ENCODE measurements at places on chromosomes 11 and 22.

DNA sequence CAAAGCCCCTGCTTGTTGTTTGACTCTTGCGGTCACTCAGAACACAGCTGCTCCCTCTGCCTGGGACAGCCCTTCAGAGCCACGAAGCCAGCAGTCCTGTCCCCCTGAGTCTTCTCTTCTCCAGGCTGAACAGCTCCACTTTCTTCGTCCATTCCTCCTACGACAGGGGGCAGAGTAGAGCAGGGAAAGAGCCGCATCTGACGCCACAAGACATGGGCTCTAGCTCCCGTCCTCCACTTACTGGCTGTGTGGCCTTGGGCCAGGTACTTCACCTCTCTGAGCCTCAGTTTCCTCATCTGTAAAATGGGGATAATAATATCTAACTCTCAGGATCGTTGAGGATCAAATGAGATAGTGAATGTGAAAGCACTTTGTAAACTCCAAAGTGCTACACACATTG, 29.9 kb downstream of the CHRDL2 start:
- no peak for DNase-seq

GRCh38 chr11:6571434-6572008, 31.9 kb downstream of the RRP8 start:
- no peak for DNase-seq

DNA sequence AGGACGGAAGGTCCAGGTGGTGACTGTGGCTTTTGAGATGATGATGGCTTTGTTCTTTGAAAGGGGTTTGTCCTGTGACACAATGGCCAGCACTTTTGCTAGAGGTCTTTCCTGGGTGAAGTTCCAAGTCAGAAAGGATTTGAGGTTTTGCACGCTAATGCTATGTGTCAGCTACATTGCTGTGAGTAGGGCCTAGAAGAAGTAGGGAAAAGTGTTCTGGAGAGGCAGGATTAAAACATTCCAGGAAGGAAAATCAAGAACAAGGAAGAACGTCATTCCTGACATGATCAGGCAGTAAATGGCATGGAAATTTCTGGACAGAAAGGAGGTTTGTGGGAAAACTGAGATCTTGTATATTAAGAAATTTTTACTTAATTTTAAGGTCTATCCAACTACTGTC, 290.7 kb downstream of the NTM start:
- no peak for DNase-seq

GRCh38 chr11:67996622-67997474, 7.0 kb downstream of the UNC93B1 start:
- no peak for DNase-seq

DNA sequence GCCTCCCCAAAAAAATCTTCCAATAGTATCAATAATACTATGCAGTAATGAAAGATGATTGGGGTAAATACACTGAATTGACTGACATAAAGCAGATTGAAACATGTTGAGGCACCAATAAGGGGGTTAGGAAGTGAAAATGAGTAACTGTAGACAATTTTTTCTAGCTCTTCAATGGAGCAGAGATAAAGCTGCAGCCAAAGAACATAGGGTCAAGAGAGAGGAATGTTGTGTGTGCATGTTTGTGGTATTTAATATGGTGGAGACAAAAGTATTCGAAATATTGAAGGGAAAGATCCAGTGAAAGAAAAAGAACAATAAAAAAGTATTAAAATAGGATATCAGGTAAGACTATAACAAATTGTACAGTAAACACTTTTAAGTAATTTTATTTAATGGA, 450.0 kb upstream of the CCDC179 start:
- no peak for DNase-seq

DNA sequence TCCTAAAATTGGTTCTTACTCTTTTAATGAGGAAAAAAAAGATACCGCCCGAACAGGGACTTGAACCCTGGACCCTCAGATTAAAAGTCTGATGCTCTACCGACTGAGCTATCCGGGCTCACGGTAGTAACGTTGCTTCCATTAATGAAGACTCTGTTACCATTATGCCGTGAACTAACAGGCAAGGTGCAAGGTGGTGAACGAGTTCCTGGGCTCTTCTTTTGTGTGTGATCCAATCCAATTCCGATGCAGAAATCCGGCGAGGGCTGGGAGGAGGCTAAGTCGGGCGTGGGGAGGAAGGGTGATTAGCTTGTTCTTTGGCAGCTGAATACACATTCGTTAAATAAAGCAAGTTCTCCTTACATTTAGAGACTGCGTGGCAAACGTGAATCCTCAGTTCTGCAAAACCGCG, 49.0 kb downstream of the OR4D9 start:
- no peak for DNase-seq

DNA sequence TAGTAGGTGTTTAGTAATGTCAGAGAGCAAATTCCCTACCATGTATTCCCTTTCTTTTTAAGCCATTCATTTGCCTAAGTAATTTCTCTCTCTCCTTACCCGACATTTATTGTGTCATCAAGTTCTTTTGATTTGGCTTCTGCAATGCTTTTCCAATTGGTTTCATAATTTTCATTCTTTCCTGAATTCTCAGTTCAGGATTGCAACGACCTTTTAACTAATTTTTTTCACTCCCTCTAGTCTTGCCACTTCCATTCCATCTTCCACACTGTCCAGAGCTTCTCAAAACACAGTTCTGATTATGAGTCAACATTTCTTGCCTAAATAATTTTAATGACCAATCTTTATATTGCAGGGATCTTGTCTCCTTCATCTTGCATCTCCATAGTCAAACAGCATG, 41.2 kb upstream of the RAB30 start:
- no peak for DNase-seq

- DNase-seq = no peak
Observed at GRCh38 chr22:43733138-43733537, 79.0 kb downstream of the EFCAB6 start.

- no peak for DNase-seq
Observed at GRCh38 chr11:24005202-24005876, 491.5 kb upstream of the LUZP2 start.

- DNase-seq = no peak
Observed at GRCh38 chr11:31913985-31914384, 102.9 kb upstream of the PAX6 start.

GRCh38 chr11:67384851-67385366, 6.9 kb upstream of the RAD9A start:
- no peak for DNase-seq

GRCh38 chr22:36787204-36787988, 11.5 kb upstream of the IFT27 start:
- no peak for DNase-seq

DNA sequence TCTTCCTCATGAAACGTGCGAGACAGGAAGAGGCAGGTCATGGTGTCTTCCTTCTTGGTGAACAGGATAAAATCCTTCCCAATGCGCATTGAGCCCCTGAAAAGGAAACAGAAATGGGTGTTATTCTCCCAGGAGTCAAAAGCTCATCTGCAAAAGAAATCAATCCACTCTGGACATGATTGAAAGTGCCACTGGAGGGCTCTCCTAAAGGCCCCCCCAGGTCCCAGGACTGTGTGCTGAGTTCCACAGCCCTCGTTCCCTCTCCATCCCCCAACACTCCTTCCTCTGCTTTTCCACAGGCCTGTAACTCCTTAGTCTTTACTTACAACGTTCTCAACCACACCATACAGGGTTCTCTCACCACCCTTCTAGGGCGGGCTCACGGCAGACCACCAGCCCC, 22.2 kb downstream of the MORC2 start:
- DNase-seq = no peak

DNA sequence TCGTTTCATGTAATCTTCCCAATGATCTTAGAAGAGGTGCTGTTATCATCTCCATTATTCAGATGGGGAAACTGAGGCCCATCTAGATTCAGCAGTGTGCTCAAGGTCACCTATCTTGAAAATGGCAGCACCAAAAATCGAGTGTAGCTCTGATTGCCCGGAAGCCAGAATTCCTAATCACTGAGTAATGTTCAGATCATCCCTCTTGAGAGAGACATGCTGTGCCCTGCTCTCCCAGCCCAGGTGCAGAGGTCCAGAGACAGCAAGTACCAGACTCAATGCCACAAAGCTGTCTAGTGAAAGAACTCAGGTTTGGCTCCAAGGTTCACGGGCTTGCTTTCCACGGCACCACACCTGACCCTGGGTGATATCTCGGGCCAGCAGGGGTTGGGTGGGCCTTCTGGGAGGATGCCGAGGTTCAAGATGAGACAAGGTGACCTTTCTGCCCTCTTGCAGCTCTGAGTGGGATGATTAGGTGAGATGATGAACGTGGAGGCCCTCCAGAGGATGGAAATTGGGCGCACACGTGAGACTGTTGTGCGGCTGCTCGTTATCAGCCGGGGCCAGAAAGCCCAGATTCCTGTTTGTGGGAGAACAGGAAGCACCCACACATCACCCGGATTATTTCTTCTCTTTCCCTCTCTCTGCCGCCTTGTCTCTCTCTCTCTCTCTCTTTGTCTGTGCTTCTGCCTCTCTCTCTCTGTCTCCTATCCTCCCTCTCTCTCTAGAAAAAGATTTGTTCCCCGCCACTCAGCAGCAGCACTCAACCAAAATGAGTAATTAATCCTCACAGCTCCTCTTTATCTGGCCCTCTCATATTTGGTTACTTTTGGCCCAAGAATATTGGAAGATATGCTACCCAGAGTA, 19.0 kb upstream of the RASD2 start:
- DNase-seq = no peak

- DNase-seq = no peak
Observed at GRCh38 chr11:75572744-75573143, 10.7 kb downstream of the SERPINH1 start.

- no peak for DNase-seq
Observed at GRCh38 chr11:12802418-12803085, 128.3 kb downstream of the TEAD1 start.

GRCh38 chr11:126415669-126416420, 60.4 kb downstream of the ST3GAL4 start:
- DNase-seq = no peak

DNA sequence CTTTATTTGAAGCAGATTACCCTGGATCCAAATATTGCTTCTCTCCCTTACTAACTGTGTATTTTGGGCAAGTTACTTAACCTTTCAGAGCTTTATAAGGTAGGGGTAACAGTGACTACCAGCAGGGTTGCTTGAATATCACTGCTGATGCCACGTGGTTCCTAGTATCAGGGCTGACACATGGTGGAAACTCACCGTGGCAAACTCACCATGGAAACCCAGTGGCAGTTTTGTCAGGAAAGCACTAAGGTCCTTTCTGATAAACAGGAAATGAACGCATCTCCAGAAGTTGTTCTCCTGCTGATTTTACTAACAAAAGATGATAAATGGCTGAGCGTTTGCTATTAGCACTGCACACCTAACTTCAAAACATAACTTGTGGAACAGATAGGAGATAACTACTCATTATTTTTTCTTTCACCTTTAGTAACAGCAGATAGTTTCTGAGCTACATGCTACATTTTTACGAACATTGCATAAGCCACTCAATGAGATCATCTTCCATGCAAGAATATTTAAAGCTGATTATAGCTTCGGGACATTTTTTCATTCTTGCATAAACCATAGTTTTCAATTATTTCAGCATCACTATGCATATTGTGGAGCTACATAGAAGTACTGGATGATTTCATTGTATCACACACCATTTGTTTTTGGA, 59.7 kb upstream of the RAG2 start:
- DNase-seq = no peak

DNA sequence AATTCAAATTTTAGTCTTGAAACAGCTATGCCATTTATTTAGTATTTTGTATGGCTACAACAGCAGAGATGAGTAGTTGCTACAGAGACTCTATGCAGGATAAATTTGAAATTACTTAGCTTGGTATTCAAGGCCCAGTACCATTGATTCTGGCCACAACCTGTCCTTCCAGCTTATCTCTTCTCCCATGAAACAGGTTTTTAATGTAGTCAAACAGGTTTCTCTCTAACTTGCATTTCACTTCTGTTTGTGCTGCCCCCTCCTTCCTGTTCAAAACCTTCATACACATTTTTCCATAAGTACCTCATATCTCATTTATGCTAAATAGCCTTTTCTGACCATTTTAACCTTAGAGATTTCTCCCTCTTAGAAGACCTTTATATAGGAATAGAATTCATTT, 3.3 kb downstream of the USP47 start:
- no peak for DNase-seq

- DNase-seq = no peak
Observed at GRCh38 chr11:132217856-132218255, 847.4 kb downstream of the NTM start.

- no peak for DNase-seq
Observed at GRCh38 chr11:15171956-15172355, 57.2 kb downstream of the INSC start.

- no peak for DNase-seq
Observed at GRCh38 chr22:25754527-25755202, 12.7 kb downstream of the MYO18B start.

DNA sequence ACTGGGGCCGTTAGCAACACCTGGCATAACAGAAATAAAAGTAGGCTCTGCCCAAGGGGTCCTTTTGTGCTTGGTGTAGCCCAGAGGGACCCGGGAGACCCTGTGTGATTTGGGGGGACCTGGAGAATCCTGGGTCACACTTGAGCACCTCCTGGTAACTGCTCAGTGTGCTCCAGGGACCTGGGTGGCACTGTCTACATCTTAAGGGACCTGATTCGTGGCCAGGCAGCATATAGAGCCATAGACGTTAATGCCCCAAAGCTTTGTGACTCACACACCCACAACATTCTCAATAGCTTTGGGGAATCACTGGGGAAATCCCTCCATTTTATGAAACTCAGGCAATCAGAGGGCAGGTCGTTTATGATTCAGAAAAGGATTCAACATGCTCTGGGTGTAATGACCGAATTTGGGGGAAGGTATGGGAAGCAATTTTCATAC, 3.6 kb upstream of the IGF2 start:
- no peak for DNase-seq

DNA sequence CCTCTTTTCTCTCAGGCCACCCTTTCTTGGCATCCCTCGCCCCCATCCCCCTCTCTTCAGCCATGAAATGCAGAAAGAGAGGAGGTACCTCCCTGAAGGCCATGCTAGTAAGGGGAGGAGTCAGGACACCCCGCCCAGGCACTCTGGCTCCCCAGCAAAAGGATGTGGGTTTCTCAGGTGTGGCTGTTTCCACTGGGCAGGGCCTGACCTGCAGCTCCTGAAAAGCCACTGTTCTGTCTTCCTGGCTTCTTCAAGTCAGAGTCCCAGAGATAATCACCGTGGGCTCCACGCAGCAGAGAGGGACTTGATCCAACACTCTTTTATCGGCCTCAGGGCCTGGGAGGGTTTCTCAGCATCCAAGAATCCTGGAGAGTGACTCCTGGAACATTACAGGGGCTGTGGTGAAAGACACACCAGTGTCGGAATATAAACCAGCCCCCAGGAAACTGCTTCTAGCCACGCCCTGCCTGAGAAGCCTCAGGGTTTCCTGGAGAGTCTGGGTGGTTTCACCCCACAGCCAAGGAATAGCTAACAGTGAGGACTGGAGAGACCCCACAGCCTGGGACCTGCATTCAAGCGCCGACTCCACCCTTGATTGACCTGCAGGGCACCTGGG, 45.7 kb upstream of the TSPAN18 start:
- DNase-seq = no peak

- no peak for DNase-seq
Observed at GRCh38 chr11:35629511-35629910, 11.3 kb downstream of the FJX1 start.

GRCh38 chr11:28132548-28132947, 24.4 kb downstream of the METTL15 start:
- DNase-seq = no peak

Measured in D721Med (cell line).